ENCODE measurements at places on chromosomes 6 and 20. TPM values are rescaled to one million over a fixed set of nuclear protein-coding genes. Genes with fewer than 3 reads are reported as not detected.
A peak's percentile ranks its signal among the peaks of the same experiment; 100 is the strongest.

- no peak for DNase-seq
Measured at GRCh38 chr6:46927066-46927465, 5.3 kb upstream of the ADGRF5 start.

DNA sequence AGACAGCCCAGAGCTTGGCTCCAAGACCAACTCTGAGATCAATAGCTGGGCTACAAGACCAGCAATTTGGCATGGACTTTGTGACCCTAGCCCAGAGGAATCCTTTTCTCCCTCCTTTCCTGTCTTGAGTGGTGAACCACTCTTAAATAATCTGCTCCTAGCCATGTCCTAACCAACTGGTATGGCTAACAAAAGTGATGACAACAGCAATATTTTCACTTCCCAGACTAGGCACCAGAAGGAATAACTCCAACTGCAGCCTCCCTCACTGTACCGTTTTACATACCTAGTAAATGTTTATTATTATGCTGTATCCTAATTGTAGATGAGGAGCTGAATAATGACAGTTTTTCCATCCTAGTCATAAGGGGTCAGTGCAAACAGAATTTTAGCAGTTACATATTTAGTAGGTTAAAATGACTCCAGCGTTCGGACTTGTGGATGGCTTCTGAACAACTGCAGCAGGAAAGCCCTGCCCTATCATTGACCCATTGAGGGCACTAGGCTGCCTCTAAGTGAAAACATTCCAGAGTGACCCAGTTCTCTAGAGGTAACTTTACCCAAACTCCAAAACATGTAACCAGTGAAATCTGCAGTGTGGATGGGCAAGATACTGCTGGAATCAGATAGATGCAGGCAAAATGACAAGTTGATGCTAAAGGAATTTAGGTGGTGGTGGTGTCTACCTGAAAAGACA is 77.1 kb downstream of the SH3BGRL2 start:
- no peak for DNase-seq

GRCh38 chr6:12569646-12570045 is 146.9 kb upstream of the PHACTR1 start:
- DNase-seq, result no peak

- DNase-seq, result peak; percentile 23
Measured at GRCh38 chr6:89999154-89999553, 104.9 kb downstream of the GJA10 start.

The SYNGAP1 gene
- 1.4 TPM for total RNA-seq

The NR2E1 gene
- not detected for total RNA-seq

The ADTRP gene
- total RNA-seq, result 0.83 TPM

All from IMR-90 (cell line).